ENCODE measurements at places on chromosomes 6 and 20.

- no peak for DNase-seq
Measured at GRCh38 chr6:90103056-90103800, 193.4 kb downstream of the BACH2 start.

DNA sequence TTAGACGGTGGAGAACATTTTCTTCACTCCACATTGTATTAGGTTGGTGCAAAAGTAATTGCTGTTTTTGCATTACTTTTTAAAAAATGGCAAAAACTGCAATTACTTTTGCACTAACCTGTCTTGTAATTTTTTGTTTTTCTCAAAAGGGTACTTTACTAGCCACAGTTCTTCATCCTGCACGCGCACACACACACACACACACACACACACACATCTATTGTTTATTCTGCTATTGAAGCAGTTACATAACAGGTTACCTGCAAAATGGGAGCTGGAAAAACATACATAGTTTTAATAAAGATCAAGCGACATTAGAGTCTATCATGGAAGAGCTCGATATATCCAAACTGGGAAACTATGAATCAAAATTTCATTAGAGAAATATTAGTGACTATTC lies 235.2 kb downstream of the SIM1 start:
- no peak for DNase-seq

- DNase-seq: no peak
Measured at GRCh38 chr6:13012296-13012695, 295.7 kb downstream of the PHACTR1 start.

- DNase-seq: no peak
Measured at GRCh38 chr6:143215771-143216170, 155.1 kb downstream of the AIG1 start.

DNA sequence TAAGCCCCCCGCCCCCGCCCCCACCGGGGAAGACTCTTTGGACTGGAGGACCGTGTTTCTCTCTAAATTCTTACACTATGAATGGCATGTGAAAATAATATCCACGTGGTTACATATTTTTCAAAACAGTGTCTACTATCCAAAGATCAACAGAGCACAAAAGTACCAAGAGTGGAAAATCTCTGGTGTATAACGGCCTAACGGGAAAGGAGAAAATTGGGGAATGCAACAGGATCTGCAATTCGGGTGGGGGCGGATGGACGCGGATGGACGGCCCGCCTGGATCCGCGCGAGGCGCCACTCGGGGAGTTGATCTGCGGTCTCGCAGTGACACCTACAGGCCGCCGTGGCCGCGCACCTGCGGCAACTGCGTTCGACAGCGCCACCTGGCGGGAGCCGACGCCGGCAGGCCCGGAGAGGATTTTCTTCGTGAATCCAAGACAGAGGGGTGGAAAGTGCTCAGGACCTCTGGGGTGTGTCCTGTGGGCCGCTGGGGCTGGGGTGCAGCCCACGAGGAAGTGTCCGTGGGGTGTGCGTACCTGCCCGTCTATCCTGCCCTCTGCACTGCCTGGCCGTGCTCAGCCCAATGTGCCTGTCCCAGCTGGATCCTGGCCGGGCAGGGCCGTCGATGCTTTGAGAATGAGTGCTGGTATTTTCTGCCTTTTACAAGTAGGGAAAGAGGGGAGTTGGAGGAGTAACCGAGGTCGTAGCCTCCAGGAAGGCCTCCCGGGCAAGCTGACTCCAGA lies 18.6 kb downstream of the ANKRD60 start:
- peak; percentile 96 for DNase-seq

- no peak for DNase-seq
Measured at GRCh38 chr20:42218621-42219374, 600.6 kb upstream of the CHD6 start.

DNA sequence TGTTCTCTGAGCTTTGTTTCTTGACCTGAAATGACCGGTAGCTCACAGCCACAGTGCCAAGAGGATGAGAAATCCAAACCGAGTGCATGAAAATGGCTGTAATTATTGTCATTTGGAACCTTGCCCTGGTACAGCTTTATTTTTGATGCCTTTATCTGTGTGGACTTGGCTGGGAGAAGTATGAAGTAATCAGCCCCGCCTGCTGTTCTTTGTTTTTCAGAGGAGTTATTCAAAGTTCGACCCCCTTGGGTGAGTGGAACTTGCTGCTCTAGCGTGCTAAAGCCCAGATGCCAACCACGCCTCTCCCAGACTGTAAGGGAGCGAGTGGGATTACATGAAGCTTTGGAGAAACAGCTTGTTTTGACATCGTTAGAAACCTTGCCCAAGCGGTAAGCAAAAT lies 48.3 kb downstream of the ECT2L start:
- DNase-seq: peak; percentile 56

- DNase-seq: no peak
Measured at GRCh38 chr6:16392010-16392409, 153.6 kb downstream of the GMPR start.

GRCh38 chr6:122222761-122223160 lies 176.7 kb upstream of the HSF2 start:
- DNase-seq: no peak

- peak; percentile 37 for DNase-seq
Measured at GRCh38 chr20:37932919-37933318, 30.0 kb downstream of the VSTM2L start.

DNA sequence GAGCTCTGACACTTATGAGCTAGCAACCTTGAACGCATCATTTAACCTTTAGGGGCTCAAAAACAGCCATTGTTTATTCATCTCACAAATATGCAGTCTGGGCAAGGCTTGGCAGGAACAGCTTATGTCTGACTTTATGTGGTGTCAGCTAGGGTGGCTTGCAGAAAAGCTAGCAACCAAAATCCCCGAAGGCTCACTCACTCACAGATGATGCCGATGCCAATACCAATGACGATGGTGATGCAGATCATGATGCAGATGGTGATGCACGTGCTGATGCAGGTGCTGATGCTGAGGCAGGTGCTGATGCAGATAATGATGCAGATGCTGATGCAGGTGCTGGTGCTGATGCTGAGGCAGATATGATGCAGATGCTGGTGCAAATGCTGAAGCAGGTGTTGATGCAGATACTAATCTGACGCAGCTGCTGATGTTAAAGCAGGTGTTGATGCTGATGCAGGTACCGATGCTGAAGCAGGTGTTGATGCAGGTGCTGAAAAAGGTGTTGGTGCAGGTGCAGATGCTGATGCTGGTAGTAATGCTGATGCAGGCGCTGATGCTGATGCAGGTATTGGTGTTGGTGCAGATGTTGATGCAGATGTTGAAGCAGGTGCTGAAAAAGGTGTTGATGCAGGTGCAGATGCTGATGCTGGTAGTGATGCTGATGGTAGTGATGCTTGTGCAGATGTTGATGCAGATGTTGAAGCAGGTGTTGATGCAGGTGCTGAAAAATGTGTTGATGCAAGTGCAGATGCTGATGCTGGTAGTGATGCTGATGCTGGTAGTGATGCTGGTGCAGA lies 195.6 kb downstream of the NFATC2 start:
- no peak for DNase-seq

DNA sequence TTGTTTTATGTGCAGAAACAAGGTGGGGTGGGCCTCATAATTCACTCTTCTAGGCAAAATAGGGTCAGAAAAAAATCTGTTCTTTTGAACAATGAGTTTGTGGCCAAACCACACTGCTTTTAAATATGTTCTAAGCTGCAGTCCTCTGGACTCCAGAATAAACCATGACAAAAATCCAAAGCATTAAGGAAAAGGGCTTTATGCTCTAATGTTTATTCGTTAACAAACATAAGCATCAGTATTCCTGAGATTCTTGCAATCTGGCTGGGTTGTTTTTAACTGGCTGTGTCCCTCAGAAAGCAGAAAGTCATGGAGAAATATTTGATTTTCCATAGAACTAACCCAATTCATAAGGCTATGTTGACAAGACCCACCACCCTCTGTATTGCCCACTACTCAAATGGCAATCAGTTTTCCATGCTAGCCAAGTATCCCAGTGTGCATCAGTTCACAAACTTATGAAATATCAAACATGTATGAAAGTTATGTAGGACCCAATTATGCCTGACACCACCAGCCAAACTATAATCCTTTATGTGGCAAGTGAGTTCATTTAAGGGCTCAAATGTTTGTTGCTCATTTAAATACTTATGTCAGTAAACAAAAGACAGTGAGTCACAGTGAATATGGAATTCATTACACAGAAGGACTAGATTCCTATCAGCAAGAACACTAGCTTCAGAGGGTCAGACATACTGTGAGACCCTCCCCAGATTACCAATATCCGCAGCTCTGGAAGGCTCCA lies 45.1 kb downstream of the PKHD1 start:
- DNase-seq: no peak

- no peak for DNase-seq
Measured at GRCh38 chr20:13510837-13511488, 127.8 kb downstream of the TASP1 start.

GRCh38 chr20:45470262-45470931 lies 844 bp downstream of the WFDC2 start:
- peak; percentile 81 for DNase-seq

DNA sequence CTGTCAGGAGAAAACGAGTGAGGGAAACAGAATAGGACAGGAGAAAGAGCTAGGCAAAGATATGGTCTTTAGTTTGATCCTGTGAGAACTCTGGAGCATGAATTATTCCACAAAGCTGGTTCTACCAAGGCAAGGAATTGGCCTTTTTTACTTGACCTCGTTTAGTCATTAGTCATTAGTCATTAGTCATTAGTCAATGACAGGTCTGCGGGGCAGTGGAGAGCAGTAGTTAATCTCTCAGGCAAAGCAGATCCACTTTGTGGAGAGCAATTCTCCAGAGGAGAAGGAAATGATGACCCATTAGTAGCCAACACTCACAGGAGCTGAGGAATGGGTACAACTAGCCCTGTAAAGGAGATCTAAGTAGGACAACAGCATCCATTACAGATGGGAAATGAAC lies 22.0 kb upstream of the ABCC10 start:
- no peak for DNase-seq

- DNase-seq: no peak
Measured at GRCh38 chr6:143843677-143843999, 500 bp downstream of the LTV1 start.

DNA sequence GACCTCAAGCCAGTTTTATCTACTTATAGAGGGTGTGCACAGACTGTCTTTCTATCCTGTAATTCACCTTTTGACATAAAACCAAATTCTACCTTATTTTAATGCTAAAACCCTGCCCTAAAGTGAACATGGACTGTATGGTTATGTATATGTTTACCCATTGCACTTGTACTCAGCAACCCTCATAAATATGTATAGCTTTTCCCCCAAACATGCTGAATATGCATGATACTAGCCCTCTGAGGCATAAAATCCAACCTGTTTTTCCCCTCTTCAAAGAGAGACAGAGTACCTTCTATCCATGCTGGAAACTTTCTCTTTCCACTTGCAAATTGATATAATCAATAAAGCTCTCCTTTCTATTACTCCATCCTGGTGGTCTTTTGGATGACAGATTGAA lies 267.9 kb upstream of the BMP2 start:
- DNase-seq: no peak

DNA sequence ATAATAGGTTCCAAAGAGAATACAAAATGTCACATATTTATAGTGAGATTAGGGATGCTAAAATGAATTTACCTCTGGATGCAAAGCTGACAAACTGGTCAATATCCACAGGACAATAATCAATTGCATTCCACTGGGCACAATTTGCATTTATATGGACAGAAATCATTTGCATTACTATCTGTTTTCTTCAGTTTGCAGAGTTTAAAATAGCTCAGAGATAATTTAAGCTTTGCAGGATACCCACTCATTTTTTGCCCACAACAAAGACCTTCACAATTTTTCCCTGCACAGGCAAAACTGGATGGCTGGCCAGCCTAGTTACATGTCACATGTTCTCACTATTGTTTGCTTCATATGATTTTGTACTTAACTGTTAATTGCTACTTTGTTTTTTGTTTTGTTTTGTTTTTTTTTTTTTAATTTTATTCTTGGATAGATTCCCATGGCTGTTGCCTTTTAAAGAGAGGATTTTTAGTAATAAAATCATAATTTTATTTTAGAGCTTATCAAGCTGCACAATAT lies 483.5 kb downstream of the UTRN start:
- DNase-seq: no peak

DNA sequence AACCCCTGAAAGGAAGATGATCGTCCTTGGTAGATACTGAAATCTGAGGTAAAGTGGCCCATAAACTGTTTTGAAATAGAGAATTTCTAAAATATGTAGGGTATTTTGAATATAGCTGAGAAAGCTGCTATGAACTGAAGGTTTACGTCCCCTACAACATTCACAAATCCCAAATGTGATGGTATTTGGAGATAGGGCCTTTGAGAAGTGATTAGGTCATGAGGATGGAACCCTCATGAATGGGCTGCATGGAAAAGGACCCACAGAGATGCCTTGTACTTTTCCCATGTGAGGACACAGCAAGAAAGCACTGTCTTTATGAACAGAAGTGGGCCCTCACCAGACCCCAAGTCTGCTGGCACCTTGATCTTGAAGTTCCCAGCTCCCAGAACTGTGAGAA lies 6.8 kb upstream of the PNISR start:
- no peak for DNase-seq

DNA sequence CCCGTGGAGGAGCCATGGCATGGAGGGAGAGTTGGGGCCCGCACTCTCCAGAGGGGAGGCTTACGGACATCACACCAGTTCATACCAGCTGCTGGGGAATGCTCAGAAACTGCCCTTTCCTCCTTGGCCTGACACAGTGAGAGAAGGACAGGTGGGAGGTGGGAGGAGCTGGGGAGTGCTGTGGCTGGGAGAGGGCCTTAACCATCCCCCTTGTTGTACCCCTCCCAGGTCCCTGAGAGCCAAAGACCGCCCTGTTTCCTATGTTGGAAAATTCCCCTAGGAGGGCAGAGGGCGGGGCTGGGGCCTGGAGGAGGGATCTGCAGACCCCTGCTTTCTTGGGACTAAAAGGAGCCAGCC lies 24.1 kb downstream of the FOXP4 start:
- peak; percentile 88 for DNase-seq

GRCh38 chr20:63532449-63532971 lies 4.7 kb downstream of the PTK6 start:
- peak; percentile 50 for DNase-seq

DNA sequence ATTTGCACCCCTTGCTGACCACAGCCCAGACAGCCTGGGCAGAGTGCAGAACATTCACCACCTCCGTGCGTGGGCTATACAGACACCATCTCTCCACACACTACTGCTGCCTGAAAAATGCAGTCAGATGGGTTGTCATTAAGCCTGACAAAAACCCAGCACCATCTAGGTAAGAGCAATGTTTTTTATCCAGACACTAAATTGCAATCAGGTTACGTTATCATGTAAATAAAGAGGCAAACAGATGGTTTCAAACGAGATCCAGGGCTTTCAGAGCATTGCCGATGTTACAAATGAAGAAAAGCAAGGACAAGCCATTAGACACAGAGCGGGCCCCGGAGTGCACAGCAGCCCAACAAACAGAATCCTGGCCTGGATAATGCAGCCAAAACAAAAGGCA lies 269.6 kb downstream of the PKHD1 start:
- DNase-seq: no peak

- DNase-seq: peak; percentile 77
Measured at GRCh38 chr20:49983123-49983847, 505 bp downstream of the SNAI1 start.

DNA sequence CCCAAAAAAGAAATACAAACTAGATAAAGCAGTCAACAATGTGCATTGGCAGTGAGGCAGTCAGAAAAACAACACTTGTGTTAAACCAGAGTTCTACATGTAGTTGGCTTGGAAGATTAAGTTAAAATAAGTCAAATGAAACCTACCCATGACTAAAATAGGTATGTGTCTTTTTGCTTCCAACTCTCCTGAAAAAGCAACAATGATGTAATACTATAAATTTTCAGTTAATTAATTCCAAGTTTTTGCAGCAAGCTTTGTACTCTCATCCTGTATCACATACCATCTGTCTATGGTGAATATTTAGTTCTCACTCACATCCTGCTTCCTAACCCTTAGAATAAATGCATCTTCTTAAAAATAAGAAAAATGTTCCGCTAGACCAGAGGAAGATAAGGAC lies 261.5 kb downstream of the KIF16B start:
- no peak for DNase-seq
